ENCODE measurements at places on chromosomes 7 and 10. TPM values are rescaled to one million over a fixed set of nuclear protein-coding genes. Genes with fewer than 3 reads are reported as not detected.

GRCh38 chr10:31930023-31930751 is 1.6 kb upstream of the ARHGAP12 start:
- DNase-seq, result no peak

DNA sequence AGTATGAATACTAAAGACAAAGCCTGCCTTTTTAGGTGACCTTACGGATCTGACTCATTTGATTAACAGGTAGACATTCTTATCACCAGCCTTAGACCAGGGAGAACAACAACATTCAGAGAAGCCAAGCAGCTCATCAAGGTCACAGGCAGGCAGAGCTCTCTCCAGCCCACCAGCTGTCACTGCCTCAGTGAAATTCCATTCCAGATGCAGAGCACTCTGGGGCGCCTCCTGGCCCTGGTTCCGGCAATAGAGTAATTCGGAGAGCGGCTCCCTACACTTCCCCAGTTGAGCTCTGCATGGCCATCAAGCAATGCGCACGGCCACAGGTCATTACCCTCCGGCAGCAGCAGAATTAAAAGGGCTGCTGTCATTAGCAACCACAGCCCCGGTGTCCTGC is 164.7 kb downstream of the TCERG1L start:
- DNase-seq, result peak; percentile 52

DNA sequence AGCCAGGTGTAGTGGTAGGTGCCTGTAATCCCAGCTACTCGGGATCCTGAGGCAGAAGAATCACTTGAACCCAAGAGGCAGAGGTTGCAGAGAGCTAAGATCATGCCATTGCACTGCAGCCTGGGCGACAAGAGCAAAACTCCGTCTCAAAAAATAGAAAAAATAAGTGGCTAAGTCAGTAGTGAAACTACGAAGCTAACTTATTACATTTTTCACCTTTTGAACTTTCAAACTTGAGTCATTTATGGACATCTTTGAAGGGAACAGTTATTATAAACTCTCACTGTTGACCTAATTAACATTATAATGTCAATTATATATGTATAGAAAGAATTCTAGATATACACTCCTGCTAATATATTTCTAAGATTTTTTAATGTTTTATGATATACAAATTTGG is 541.5 kb upstream of the C7orf33 start:
- DNase-seq, result no peak

The LRRD1 gene
- total RNA-seq, result 0.25 TPM

DNA sequence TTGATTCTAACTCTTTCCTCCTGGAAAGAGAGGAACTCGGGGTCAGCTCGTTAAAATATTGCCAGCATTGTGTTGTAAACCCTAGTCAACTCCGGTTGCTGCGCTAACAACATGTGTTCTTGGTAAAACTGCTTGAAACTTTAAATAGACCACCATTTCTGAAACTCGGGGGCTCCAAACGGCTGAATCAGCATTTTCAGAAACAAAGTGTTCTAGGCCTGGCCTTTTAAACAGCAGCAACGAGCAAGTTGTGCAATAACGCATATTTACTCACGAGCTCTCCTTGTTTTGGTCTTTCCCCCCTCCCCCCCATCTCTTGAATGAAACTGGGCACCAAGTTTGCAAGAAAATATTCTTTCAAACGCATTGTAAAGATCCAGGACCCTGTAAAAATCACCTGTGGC is 9.2 kb upstream of the GRB10 start:
- peak; percentile 46 for DNase-seq

- no peak for DNase-seq
Measured at GRCh38 chr10:49751216-49751615, 10.9 kb downstream of the OGDHL start.

DNA sequence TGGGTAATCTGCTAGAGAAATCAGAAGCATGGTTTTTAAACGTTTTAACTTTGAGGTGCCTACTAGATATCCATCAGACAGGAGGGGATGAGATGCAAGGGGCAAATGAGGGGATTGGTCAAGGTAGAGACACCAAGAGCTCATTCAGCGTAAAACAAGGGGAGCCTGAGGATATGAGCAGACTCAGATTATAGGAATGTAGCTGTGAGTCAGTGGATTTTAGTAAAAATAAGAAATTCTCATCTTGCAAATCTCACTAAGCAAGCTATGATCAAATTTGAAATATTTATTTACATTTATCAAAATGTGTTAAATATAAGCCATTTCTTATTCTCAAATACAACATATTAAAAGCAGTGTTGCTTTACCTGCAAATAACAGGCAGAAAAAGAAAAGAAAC is 21.4 kb upstream of the TFEC start:
- DNase-seq, result no peak

GRCh38 chr7:112211348-112211907 is 4.9 kb downstream of the ZNF277 start:
- DNase-seq, result no peak
